ENCODE measurements at places on chromosomes 6 and 20.

DNA sequence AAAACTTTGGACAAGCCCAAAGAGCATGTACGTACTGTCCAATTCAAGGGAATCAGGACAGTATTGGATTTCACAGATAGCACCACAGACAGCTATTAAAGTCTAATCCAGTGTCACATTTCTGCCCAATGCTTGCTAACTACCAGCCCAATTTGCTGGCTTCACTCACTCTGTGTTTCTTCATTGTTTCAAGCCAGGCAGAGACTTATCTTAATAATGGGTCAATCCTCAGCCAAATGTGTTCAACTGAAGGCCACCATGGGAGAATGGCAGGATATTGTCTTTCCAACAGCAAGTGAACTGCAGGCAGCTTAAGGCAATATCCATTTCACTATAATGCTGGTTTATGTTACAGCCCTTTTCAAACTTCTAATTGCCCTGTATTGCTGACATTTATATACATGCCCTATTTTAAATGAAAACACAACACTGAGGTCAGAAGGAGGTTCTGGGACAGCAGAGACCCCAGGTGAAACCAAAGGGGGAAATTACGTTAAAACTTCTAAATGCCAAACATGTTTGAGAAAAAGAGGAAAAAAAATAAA lies 142.1 kb upstream of the RSPO3 start:
- no peak for DNase-seq

DNA sequence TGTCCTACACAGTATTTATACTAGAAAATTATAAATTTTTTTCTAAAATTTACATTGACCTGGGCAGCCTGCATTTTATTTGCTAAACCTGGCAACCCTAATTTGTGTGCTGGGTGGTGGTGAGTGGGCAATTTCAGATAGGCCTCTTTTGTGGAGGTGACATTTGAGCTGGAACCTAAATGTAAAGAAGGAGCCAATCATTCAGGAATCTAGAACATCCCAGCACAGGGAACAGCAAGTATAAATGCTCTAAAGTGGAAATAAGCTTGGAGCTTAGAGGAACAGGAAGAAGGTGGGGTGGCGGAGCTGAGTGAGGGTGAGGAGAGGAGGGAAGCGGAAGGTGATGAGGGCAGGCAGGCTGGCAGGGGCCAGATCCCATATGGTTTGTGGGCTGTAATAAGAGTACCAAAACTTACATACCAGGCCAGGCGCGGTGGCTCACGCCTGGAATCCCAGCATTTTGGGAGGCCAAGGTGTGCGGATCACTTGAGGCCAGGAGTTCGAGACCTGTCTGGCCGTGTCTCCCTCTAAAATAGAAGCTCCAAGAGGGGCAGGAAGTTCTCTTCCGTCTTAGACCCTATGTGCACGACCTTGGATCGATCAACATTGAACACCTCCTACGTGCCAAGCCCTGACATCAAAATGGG lies 549 bp upstream of the CSE1L start:
- DNase-seq = peak; percentile 7

DNA sequence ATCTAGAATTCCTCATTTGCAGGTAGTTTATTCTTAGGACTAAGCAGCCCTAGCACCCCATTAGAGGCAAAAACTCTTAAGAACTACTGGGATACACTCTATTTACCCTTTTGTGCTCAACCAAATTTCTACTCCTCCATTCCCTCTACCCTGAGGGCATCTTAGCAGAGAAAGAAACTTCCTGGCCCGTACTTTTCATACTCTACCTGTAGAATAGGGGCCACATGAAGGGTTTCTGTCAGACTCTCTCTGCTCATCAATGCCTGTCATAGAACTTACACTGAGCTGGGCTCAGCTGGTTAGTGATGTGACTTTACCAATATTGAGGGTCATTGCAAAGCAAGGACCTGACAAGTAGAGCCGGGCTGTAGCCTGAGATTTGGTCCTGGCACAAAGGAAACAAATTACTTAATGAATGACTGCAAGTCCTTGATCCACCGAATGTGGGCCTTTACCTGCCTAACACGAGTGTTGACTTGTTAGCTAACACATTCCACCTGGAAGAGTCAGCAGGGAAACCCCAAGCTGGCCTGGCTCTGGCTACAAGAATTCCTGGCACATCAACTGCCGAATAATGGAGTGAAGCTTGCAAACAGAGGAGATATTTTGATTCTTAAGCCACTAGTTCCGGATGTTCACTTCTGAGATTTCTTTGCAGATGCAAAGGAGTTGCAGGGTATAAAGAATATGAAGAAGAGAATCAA lies 280.5 kb upstream of the JAG1 start:
- DNase-seq = no peak

- DNase-seq = no peak
Measured at GRCh38 chr20:32858189-32858588, 534 bp upstream of the EFCAB8 start.

DNA sequence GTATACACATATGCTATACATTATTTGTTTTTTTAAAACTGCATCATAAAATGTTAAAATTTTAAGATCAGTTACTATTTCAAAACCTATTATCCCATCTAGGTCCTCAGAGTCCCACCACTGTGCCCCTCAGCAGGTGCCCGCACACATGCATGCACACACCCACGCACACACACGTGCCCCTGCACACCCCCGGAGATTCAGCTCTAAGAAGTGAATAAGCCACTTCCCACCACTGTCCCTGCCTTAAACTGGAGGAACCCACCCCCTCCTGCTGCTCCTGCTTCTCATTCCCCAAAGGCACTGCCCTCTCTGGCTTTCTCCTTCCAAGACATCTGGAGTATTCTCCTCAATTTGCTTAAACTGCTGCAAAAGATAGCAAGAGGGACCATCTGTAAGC lies 5.4 kb upstream of the FAM210B start:
- no peak for DNase-seq
